ENCODE measurements at places on chromosomes 3 and 15.

- no peak for DNase-seq
Measured at GRCh38 chr3:124217542-124217941, 225.6 kb upstream of the ROPN1 start.

- DNase-seq, result no peak
Measured at GRCh38 chr3:87307805-87308204, 31.4 kb upstream of the POU1F1 start.

- DNase-seq, result no peak
Measured at GRCh38 chr3:127123533-127123932, 69.4 kb upstream of the PRR23E start.

GRCh38 chr3:157087780-157088600 lies 72.0 kb downstream of the CCNL1 start:
- DNase-seq, result no peak
